ENCODE measurements at places on chromosomes 13 and 19.

DNA sequence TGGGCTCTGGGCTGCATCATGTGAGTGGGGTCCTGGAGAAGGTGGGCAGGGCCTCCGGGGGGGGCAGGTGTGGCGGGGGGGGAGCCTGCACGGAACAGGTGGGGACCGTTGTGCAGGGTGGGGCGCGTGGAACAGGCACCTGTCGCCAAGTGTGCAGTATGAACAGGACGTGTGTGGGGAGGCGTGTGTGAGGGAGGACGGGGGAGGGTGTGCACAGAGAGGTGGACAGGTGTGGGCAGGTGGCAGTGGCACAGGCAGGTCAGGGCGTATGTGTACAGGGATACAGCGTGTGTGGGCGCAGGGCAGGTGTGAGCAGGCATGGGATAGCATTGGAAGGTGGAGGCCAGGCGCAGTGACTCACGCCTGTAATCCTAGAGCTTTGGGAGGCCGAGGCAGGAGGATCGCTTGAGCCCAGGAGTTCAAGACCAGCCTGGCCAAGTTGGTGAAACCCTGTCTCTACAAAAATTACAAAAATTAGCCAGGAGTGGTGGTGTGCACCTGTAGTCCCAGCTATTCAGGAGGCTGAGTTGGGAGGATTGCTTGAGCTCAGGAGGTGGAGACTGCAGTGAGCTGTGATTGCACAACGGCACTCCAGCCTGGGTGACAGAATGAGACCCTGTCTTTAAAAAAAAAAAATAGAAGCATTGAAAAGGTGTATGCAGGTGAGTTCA lies 3.2 kb downstream of the PLK5 start:
- DNase-seq: no peak

GRCh38 chr19:17035842-17036424 lies 9.3 kb upstream of the CPAMD8 start:
- DNase-seq: no peak

DNA sequence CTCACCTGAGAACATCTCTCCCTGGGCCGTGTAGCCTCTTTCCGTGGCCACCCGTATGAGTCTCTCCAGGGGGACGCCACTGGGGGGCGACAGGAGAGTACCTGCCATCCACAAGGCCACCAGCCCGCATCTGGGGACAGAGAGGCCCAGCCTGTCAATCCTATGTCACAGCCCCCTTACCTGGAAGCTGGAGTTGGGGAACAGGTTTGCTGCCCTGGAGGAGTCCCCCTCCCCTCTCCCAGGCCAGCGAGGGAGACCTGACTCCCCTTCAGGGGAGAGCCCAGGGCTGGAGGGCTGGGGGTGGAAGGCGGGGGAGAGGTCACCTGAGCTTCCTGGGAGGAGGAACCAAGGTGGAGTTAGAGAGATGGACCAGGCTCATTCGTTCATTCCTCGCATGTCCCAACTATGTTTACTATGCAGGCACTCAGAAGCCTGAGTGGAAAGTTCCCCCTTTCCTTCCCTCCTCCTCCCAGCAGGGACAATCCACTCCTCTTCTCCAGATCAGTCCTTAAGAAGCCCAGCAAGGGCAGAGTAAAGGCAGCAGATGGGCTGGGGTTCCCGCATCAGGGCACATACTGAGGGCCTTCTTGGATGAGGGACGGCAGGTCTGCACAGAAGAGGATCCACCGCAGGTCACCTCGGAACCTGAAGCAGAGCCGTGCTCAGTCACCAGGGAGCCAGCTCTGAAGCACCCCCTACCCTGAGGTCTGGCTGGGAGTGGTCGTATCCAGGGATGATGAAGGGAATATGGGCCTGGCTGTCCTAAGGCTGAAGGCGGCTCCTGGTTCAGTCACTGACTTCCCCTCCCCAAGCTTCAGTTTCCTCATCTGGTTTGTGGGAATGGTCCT lies 5.5 kb downstream of the ACTMAP start:
- DNase-seq: peak; percentile 39

DNA sequence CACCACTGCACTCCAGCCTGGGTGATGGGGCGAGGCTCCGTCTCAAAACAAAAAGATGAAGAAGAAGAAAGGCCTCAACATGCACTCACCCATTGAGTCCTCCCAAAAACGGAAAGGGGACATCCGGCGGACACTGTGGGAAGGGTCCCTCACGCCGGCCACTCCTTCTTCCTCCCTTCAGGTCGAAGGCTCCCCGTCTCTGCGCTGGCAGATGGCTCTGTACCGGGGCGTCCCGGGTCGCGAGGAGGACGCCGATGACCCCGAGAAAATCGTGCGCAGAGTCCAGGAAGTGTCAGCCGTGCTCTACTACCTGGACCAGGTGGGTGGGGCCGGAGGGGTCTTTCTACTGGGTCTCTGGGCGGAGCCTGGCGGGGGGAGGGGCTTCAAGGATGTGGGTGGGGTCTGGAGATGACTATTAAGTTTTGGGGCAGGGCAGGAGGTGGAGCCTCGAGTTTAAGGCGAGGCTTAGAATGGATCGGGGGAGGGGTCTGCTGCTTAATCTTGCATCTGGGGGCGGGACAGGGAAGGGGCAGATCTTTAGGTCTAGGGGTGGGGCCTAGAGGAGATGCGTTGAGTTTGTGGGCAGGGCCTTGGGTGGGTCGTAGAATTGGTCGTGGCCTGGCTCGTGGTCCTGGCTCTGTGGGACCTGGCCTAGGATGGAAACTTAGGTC lies 90.2 kb downstream of the MAP4K1 start:
- peak; percentile 15 for DNase-seq

GRCh38 chr13:111621164-111621563 lies 300.7 kb downstream of the TEX29 start:
- no peak for DNase-seq

GRCh38 chr19:48745208-48745995 lies 1.3 kb downstream of the IZUMO1 start:
- DNase-seq: peak; percentile 61

- no peak for DNase-seq
These were observed 106.1 kb upstream of the MIR17HG start for GRCh38 chr13:91241221-91241933.
